PC-3 (cell line): ENCODE measurements at places on chromosomes 4 and X.

GRCh38 chrX:110310896-110311295, 7.0 kb downstream of the AMMECR1 start:
- DNase-seq: no peak

DNA sequence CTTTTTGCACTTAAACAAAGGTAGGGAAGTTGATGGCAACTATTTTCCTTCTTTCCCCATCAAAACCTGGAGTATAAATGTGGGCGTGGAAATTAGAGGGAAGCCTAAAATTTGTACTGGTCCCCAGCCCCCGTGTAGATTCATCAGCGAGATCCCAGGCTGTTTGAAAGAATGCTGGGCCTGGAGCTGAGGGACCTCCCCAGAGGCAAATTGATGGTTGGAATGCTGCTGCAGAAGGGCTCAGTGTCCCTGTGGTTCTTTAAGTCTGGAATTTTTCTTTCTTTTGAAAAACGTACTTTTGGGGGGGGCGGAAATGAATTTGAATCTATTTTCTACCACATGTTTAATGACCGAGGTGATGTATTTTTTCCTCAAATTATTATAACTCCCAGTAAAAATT, 197.2 kb downstream of the CBR4 start:
- DNase-seq: no peak

- DNase-seq: peak; percentile 91
Measured at GRCh38 chrX:154409222-154409871, at the start of gene DNASE1L1. Gene DNASE1L1, minus strand, starts transcription at chrX:154409254. Its CDS starts 3,686 bp downstream, at chrX:154405568.

- DNase-seq: no peak
Measured at GRCh38 chr4:101649790-101650515, 140.6 kb upstream of the BANK1 start.

GRCh38 chrX:50770702-50771101, 43.3 kb downstream of the SHROOM4 start:
- no peak for DNase-seq
